ENCODE measurements at places on chromosomes 7 and 10. TPM values are rescaled to one million over a fixed set of nuclear protein-coding genes. Genes with fewer than 3 reads are reported as not detected.

Gene CUEDC2
- 80.5 TPM for total RNA-seq

- H3K4me1 ChIP-seq = peaks cover 7% of the 10 kb centered on the region
- no peak overlapping the region for H3K4me3 ChIP-seq
- peaks cover 2% of the 10 kb centered on the region for H3K36me3 ChIP-seq
- DNase-seq = no peak
These were observed 226.8 kb downstream of the ACTR3B start for GRCh38 chr7:152986376-152986775.

DNA sequence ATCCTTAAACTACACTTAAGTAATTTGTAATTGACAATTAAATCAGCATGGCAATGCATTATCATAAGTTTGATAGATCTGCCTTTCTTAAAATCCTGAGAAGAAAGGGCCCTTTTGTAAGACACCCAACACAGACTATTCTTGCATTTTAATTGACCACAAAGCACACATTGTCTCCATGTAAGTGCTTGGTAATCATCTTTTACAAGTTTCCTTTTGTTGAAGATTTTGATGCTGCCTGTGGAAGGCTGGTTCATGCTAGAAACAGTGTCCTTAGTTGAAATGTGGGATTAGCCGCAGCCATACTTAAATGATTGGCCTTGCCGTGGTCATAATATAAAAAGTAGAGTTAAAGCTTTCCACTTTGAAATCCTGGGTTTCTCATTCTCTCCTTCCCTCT lies 32.3 kb upstream of the CELF2 start:
- peaks cover 10% of the 10 kb centered on the region for H3K27me3 ChIP-seq
- DNase-seq = no peak

DNA sequence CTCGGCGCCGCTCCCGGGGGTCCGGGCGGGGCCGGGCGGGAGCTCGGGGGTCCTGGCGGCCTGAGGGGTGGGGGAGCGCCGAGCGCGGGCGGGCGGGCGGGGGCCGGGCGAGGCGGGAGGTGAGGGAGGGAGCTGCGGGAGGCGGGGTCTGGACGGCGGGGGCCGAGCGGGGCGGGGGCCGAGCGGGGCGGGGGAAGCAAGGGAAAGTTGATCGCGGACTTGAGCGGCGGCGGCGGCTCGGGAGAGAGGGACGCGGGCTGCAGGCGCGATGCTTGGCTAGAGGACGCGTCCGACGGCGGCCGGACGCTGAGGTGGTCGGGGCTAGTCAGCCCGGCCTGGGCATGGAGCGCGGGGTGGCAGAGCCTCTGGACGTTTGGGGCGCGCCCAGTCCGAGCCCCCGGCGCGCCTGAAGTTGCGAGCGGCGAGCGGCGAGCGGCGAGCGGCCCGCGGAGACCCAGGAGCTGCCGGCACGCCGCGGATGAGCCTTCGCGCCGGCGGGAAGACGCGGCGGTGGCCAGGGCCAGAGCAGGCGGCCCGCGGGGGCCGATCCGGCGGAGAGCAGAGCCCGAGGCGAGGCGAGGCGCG lies at the start of gene CDH23:
Gene CDH23, plus strand, starts transcription at position 210 of the 585 bp plus-strand sequence. CDS start 42,912 bp downstream, outside the sequence.
- peaks cover 9% of the 10 kb centered on the region for H3K4me1 ChIP-seq
- H3K27me3 ChIP-seq = peaks cover 77% of the 10 kb centered on the region
- DNase-seq = no peak
- H3K4me3 ChIP-seq = peak within 1 kb of the TSS; percentile 55
- H3K36me3 ChIP-seq = no peaks in the 10 kb centered on the region

- H3K27me3 ChIP-seq = peaks cover 4% of the 10 kb centered on the region
- peak overlapping the region; percentile 4 for H3K27ac ChIP-seq
- peak; percentile 44 for DNase-seq
- H3K36me3 ChIP-seq = no peaks in the 10 kb centered on the region
- peaks cover 14% of the 10 kb centered on the region for H3K4me1 ChIP-seq
- no peak overlapping the region for H3K4me3 ChIP-seq
These were observed 86.6 kb downstream of the STRA8 start for GRCh38 chr7:135320268-135320667.

- no peak for DNase-seq
- no peaks in the 10 kb centered on the region for H3K27me3 ChIP-seq
- no peak overlapping the region for H3K4me3 ChIP-seq
- no peak overlapping the region for H3K27ac ChIP-seq
- no peaks in the 10 kb centered on the region for H3K36me3 ChIP-seq
- H3K4me1 ChIP-seq = peaks cover 20% of the 10 kb centered on the region
These were observed 314.1 kb upstream of the ETV1 start for GRCh38 chr7:14303536-14303935.

Gene TMUB1
- 34.7 TPM for total RNA-seq

DNA sequence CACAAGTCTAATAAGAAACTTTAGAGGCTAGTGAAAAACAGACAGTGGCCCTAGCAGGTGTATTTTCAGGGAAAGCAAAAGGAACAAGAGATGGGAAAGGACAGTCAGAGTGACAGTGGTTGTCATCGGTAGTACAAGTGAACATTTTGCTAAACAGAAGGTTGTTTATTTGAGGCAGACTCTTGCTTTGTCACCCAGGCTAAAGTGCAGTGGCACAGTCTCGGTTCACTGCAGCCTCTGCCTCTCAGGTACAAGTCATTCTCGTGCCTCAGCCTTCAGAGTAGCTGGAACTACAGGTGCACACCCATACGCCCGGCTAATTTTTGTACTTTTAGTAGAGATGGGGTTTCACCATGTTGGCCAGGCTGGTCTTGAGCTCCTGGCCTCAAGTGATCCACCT lies 195.8 kb downstream of the RELN start:
- H3K36me3 ChIP-seq = peaks cover 4% of the 10 kb centered on the region
- H3K27ac ChIP-seq = no peak overlapping the region
- H3K27me3 ChIP-seq = peaks cover 7% of the 10 kb centered on the region
- DNase-seq = no peak
- peaks cover 24% of the 10 kb centered on the region for H3K4me1 ChIP-seq

Gene SCIN
- 3.9 TPM for total RNA-seq

Gene NOM1
- total RNA-seq = 29.1 TPM

DNA sequence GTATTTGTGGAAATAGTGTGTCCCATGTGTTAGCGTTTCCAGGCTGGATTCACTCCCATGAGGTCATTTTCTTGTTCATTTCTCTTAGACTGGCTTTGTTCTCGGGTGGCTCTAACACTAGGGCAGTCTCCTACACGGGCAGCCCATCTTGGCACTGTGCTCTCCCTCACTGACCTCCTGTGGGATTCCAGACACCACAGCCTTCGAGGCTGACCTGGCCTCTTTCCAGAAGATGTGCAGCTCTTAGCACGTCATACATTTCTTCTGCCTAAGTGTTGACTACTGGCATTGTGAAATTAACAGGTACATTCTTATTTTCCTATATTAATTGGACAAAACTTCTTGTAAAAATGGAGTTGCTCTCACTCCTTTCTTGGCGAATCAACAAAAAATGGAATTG lies 72.8 kb downstream of the INSYN2A start:
- no peaks in the 10 kb centered on the region for H3K27me3 ChIP-seq
- no peaks in the 10 kb centered on the region for H3K4me1 ChIP-seq
- peaks cover 16% of the 10 kb centered on the region for H3K36me3 ChIP-seq
- no peak overlapping the region for H3K4me3 ChIP-seq

DNA sequence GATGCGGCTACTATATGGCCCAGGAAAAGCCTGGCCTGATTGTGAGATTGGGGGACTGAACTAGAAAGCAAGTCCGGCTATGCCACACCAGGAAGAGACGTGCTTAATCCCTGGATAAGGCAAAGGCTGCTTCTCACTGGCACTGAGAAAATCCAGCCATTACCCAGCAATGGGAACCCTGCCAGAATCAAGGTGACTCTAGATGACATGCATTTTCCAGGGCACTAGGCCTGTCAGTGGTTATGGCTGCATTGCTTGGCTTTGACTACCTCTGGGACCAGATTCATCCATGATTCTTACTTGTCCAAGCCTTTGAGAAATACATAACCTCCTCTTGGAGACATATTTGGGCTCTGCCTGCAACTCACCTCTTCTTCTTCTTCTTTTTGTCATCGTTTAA lies 317.2 kb downstream of the GRID1 start:
- no peaks in the 10 kb centered on the region for H3K4me1 ChIP-seq
- DNase-seq = no peak
- no peak overlapping the region for H3K27ac ChIP-seq
- no peak overlapping the region for H3K4me3 ChIP-seq
- H3K27me3 ChIP-seq = peaks cover 9% of the 10 kb centered on the region
- H3K36me3 ChIP-seq = no peaks in the 10 kb centered on the region

Gene PARP12
- total RNA-seq = 30.2 TPM

- no peak overlapping the region for H3K4me3 ChIP-seq
- peaks cover 8% of the 10 kb centered on the region for H3K4me1 ChIP-seq
- peak overlapping the region; percentile 23 for H3K27ac ChIP-seq
- H3K27me3 ChIP-seq = peaks cover 5% of the 10 kb centered on the region
- no peak for DNase-seq
- no peaks in the 10 kb centered on the region for H3K36me3 ChIP-seq
These were observed 272.2 kb downstream of the TCF7L2 start for GRCh38 chr10:113222207-113222606.

GRCh38 chr7:101618916-101619315 lies 10.2 kb downstream of the MYL10 start:
- no peak for DNase-seq
- H3K4me3 ChIP-seq = no peak overlapping the region
- H3K36me3 ChIP-seq = no peaks in the 10 kb centered on the region

DNA sequence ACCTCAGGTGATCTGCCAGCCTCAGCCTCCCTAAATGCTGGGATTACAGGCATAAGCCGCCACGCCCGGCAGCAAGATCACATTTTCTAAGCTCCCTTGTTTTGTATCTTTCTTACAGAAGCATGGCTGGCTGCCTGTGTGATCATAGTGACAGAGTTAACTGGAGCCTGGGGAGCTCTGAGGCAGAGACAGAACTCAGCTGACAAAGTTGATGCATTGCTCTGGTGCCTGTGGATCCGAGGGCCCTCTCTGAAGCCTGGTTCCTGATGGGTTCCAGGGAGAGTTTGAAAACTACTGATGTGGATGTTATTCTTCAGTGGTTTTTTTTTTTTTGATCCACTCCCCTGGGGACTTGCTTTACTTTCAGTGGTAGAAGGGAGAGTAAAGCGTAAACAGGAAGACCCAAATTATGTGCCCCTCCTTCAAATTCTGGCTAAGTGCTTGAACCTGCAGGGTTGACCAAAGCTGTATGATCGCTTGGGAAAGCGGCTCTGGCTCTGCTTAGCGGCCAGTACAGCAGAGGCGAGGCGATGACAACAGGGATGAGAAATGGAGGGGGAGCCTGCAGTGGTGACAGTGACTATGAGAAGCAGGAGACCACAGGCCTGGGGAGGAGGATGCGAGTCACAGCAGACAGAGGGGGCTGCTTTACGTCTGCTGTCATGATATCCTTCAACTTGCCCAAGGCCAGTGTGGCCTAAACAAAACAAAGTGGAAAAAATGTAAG lies 6.8 kb upstream of the EFCAB10 start:
- no peak overlapping the region for H3K4me3 ChIP-seq
- DNase-seq = no peak
- peak overlapping the region; percentile 25 for H3K27ac ChIP-seq
- peaks cover 3% of the 10 kb centered on the region for H3K36me3 ChIP-seq
- H3K27me3 ChIP-seq = no peaks in the 10 kb centered on the region
- H3K4me1 ChIP-seq = peaks cover 6% of the 10 kb centered on the region

DNA sequence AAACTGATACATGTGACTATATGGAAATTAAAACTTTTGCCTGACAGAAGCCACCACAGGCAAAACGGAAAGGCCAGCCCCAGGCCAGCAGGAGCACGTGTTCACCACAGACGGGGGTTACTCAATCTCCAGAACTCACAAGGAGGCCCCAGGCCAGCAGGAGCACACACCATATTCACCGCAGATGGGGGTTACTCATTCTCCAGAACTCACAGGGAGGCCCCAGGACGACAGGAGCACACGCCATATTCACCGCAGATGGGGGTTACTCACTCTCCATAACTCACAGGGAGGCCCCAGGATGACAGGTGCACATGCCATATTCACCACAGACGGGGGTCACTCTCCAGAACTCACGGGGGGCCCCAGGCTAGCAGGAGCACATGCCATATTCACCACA lies 61.5 kb downstream of the NKX6-2 start:
- no peaks in the 10 kb centered on the region for H3K27me3 ChIP-seq
- H3K27ac ChIP-seq = no peak overlapping the region
- peaks cover 3% of the 10 kb centered on the region for H3K4me1 ChIP-seq
- no peak overlapping the region for H3K4me3 ChIP-seq
- DNase-seq = no peak

- no peak overlapping the region for H3K27ac ChIP-seq
- DNase-seq = no peak
- peaks cover 23% of the 10 kb centered on the region for H3K27me3 ChIP-seq
- peaks cover 4% of the 10 kb centered on the region for H3K4me1 ChIP-seq
These were observed 74.8 kb downstream of the PARP12 start for GRCh38 chr7:139987691-139988516.

DNA sequence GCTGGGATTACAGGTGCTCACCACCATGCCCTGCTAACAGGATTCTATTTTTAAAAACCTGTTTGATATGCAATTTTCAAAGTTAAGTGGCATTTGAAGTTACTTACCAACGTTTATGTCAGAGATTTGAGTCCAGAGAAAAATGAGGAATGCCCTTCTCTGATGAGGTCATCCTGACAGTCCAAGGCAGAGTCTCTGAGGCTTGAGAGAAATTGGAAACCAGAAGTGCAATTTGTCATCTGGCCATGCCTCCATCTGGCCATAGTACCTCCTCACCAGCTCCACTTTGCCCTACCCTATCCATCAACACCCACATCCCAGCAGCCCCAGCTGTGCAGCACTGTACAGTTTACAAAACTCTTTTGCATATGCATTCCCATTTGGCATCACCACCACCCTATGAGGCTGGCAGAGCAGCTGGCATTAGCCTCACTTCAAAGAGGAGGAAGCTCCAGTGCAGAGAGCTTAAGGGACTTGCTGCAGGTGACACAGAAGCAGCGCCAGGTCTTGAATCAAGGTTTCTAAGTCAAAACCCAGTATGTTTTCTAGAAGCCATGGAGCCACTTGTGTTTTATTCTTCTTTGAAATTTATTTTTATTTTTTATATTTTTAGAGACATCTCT lies 54.5 kb upstream of the PDZD8 start:
- no peak overlapping the region for H3K4me3 ChIP-seq
- H3K4me1 ChIP-seq = no peaks in the 10 kb centered on the region
- no peaks in the 10 kb centered on the region for H3K36me3 ChIP-seq
- H3K27ac ChIP-seq = no peak overlapping the region

DNA sequence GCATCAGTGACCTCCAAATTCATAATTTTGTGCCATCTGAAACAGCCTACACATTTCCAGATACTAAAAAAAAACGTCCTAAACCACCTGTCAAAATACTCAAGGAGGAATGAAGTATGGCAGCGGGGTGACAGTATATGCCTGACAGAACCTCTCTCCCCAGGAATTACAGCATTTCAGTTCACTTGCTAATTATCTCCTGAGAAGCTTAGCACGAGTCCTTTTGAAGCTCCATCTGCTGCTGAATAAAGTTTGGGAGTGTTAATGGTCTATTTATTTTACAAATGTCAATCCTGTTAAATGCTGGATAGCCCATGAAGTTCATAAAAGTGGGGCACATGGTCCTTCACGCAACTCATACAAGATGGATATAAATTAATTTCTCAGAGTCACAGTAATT lies 29.4 kb upstream of the ANLN start:
- peaks cover 10% of the 10 kb centered on the region for H3K4me1 ChIP-seq
- H3K27me3 ChIP-seq = peaks cover 11% of the 10 kb centered on the region
- no peak for DNase-seq
- no peak overlapping the region for H3K27ac ChIP-seq
